Hematopoietic multipotent progenitor cell treated with erythropoietin and hydrocortisone succinate and interleukin-3 and kit ligand, for 15 days (in vitro differentiated cells): ENCODE measurements at places on chromosomes 6 and 20.

DNA sequence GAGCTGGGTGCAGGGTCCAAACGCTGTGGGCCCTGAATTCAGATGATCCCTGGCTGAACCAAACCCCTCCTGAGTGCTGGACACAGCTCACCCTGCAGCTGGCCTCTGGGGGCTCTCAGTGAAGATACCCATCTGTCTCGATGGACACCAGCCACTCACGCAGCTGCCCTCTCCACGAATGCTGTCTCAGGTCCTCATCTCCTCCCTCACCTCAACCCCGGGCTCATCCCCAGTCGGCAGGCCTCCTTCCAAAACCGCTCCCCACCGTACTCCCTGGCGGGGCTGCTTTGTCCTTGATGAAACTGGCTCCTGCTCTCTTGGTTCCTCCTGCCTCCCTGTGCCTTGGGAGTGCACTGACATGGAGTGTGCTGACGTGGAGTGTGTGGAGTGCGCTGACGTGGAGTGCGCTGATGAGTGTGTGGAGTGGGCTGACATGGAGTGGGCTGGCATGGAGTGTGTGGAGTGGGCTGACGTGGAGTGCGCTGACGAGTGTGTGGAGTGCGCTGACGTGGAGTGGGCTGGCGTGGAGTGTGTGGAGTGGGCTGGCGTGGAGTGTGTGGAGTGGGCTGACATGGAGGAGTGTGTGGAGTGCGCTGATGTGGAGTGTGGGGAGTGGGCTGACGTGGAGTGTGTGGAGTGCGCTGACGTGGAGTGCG lies 4.1 kb upstream of the YTHDF1 start:
- no peak for DNase-seq

DNA sequence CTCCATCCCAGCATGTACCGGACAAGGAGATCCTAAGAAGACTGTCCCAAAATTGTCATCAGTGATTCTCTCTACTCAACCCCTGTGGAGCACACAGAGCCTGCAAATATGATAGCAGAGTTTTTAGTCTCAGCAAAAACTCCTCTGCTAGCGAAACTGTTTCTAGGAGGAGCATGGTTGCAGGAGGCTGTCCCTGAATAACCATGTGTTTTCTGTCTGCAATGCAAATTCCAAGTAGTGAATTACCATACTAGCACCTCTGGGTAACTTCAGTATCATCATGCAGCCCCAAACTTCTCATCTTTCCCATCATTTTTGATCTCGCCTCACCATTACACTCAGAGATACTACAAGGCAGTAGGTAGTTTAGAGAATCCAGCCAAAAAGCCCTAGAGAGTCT lies 24.8 kb upstream of the WFDC12 start:
- DNase-seq, result no peak

GRCh38 chr20:59672576-59672975 lies 68.2 kb downstream of the PHACTR3 start:
- DNase-seq, result no peak

GRCh38 chr20:62395311-62396242 lies 8.7 kb downstream of the RPS21 start:
- DNase-seq, result no peak

DNA sequence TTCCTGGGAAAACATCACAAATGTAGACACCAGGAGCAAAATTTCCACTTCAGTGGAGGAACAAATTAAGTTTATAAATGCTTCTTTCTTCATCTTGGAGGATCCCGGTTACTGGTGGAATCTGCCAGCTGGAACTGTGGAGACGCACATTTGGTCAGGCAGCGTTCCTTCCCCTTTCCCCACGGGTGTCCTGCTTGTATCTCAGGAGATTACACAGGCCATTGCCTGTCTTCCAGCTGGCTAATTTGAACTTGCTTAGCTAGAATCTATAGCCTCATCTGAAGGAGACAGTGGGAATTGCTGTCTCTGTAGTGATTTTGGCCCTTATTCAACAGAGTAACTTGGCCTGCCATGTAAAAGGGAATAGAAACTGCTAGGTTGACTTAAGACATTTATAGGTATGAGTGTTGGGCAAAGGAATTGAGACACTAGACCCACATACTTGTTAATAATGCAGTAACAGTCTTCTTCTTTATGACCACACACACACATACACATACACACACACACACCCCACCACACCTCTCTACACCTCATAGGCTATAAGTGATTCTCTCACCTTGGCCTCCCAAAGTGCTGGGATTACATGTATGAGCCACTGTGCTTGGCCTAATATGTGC lies 34.4 kb downstream of the TSBP1 start:
- no peak for DNase-seq

DNA sequence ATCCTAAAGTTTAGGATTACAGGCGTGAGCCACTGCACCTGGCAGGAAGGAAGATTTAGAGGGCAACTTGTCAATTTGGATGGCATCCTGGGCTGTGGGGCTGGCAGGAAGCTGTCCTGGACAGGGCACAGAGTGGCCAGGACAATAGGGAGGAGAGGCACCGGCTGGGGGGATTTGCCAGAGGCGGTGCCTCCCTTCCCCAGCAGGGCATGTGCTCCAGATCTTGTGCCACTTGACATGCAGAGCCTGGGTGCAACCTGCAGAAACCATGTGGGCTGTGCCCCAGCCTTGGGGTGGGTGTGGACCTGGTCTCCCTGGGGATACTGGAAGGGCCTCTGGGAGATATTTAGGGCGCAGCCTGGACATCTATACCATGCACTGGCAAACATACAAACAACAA lies 58.6 kb upstream of the EEF1A1 start:
- DNase-seq, result no peak

DNA sequence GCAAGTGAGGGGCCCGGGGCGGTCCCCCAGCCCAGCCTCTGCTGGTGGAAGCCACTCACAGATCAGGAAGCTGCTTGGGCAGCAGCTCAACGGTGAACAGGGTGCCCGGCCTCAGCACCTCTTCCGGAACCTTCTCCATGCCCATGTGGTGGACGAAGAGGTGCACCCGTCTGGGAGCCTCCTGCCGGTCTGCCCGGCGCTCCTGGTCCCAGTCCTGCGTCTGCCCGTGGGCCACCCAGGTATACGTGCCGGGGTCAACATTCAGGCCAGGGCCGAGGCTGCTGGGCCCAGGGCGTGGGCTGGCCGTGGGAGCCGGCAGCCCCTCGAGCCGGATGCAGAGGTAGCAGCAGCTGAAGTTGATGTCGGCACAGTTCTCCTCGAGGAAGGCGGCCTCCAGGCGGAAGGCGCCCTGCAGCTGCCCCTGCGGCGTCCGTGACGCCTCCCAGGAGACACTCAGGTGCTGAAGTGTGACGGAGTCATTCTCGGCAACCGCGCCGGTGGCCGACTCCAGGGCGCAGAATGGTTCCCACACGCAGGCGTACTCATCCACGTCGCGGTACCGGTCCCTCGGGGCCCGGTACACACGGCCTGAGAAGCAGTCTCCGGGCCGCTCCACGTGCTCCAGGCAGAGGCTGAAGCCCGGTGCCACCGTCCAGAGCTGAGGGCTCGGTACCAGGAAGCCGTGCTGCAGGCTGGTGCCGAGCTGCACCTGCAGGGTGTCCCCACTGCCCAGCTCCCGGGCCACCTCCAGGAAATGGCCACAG lies 8.7 kb downstream of the FNDC11 start:
- no peak for DNase-seq

- no peak for DNase-seq
These were observed 368.2 kb downstream of the SYNE1 start for GRCh38 chr6:152268846-152269442.

DNA sequence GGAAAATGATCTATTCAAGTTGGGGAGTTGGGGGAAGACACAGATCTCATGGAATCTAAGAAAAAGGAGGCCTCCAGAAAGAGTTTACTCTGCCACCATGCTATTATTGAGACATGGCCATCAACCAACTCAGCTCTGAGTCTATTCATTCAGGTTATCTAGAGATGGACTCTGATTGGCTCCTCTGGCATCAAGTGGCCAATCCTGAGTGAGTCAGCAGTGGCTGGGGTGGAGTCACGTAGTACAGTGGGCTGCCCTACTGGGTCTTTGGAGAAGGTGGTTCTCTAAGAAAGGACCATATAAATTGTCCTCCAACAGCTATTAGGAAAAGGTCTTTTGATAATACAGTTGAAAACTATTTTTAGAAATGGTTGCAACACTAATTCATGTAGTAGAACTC lies 42.1 kb downstream of the LYRM2 start:
- no peak for DNase-seq

GRCh38 chr6:5051394-5051793 lies 33.7 kb upstream of the PPP1R3G start:
- no peak for DNase-seq

GRCh38 chr20:6502999-6503398 lies 264.5 kb upstream of the BMP2 start:
- DNase-seq, result no peak

DNA sequence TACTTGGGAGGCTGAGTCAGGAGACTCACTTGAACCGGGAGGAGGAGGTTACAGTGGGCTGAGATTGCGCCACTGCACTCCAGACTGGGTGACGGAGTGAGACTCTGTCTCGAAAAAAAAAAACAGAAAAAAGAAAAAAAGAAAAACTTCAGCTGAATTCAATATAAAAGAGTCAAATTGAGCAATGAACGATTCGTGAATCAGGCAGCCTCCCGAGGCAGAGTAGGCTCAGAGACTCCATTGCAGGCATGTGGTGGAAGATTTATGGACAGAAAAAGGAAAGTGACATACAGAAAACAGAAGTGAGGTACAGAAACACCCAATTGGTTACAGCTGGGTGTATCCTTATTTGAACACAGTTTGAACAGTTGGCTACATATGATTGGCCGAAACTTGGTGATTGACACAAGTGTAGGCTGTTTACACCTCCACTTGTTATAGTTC lies 56.3 kb downstream of the HLA-DPB1 start:
- DNase-seq, result no peak

DNA sequence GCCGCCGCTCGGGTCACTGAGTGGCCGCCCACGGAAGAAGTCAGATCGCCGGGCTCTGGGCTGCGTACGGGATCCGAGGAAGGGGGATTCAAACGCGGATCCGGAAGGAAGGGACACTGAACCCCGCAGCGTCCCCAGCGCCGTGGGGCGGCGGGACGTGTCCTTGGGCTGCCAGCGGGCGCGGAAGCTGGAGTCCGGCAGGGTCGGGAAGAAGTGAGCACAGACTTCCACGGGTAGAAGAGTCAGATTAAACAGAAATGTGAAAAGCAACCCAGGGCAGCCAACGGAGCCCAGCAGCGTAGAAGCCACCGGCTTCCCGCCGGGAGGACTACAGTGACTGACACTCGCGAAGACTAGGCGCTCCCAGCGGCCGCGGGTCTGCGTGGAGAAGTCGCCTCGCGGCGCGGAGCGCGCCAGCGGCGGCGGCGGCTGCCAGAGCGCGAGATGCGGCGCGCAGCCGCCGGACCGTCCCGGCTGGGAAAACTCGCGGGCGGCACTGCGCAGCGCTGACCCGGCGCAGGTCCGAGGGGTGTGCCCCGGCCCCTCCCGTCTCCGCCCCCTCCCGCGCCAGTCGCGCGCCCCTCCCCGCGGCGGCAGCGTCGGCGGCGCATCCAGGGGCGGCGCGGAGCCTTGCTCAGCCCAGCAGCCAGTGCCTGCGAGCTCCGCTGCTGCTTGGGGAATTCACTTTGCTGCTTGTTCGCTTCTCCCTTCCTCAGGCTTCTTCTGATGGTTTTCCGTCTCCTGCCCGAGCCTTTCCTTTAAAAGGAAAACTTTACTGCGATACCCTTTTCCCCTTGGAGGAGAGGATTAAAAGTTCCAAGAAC lies at the start of gene SAMD5:
SAMD5 (plus strand) TSS at position 649 of the 824 bp plus-strand sequence. CDS start 239 bp downstream, outside the sequence.
- DNase-seq, result no peak

DNA sequence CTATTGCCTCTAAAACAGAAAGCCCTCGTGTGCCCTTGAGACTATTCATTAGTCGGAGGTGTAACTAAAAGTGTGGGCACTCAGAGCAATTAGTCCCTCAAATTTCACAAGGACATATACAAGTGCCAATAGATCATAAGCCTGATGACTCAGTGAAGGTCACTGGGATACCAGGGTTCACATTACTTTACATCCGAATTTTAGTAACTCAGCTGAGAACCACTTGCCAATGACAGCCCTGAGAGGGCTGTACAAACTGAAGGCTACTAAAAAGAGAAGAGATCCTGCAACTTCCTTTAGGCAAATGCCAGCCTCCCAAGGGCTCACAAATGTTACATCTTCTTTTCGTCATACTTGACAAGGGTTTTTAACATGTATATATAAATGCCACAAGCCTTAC lies 369.6 kb downstream of the TENT5A start:
- no peak for DNase-seq

- no peak for DNase-seq
These were observed 13.1 kb upstream of the RSPO4 start for GRCh38 chr20:1015181-1015580.

DNA sequence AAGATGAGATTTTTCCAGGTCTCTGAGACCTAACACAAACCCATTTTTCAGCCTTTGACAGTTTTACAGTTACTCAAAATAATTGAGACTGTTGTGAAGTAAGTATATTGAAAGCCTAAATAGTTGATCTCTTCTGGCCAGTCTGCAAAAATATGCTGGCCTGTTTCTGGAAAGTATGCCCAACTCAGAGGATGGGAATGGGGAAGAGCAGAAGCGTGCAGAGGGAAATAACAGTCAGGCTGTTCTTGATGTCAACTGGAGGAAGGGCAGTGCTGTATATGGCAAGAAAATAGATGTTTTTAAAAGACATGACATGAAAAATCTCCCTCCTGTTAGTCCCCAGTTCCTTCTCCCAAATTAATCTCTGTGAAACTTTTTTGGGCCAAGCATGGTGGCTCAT lies 3.8 kb downstream of the GID8 start:
- DNase-seq, result no peak

DNA sequence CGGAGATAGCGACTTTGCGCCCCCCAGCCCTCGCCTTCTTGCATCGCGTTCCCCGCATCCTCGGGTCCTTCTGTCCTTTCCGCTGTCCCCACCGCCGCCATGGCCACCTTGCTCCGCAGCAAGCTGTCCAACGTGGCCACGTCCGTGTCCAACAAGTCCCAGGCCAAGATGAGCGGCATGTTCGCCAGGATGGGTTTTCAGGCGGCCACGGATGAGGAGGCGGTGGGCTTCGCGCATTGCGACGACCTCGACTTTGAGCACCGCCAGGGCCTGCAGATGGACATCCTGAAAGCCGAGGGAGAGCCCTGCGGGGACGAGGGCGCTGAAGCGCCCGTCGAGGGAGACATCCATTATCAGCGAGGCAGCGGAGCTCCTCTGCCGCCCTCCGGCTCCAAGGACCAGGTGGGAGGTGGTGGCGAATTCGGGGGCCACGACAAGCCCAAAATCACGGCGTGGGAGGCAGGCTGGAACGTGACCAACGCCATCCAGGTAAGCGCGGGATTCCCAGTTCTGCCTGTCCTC lies 401 bp downstream of the SLC32A1 start:
- no peak for DNase-seq

GRCh38 chr6:161583584-161583983 lies 309.7 kb upstream of the AGPAT4 start:
- DNase-seq, result no peak

- no peak for DNase-seq
These were observed 11.0 kb upstream of the SLC22A1 start for GRCh38 chr6:160110586-160111123.
